PC-9 (cell line): ENCODE measurements at places on chromosomes 2 and 18. TPM values are rescaled to one million over a fixed set of nuclear protein-coding genes. Genes with fewer than 3 reads are reported as not detected.

RSAD2 gene
- total RNA-seq = not detected in 2 replicates

ASB1 gene
- total RNA-seq = 56.7 and 64.6 TPM in 2 replicates

GPR39 gene
- 14.1 and 20.9 TPM in 2 replicates for total RNA-seq

CERKL gene
- total RNA-seq = 1.5 and 1.6 TPM in 2 replicates

GPR55 gene
- not detected in 2 replicates for total RNA-seq

CABLES1 gene
- total RNA-seq = 10.0 and 11.8 TPM in 2 replicates

GPBAR1 gene
- total RNA-seq = 0.20 and 0.22 TPM in 2 replicates

RTN4 gene
- total RNA-seq = 342 and 343 TPM in 2 replicates

DSEL gene
- total RNA-seq = 2.1 and 2.5 TPM in 2 replicates

MAP3K19 gene
- not detected in 2 replicates for total RNA-seq

SDC1 gene
- 114 and 128 TPM in 2 replicates for total RNA-seq

VWA3B gene
- total RNA-seq = not detected in 2 replicates

SCN3A gene
- total RNA-seq = not detected in 2 replicates

ILKAP gene
- 55.6 and 65.2 TPM in 2 replicates for total RNA-seq

LAMA3 gene
- 44.4 and 54.7 TPM in 2 replicates for total RNA-seq

SCN9A gene
- total RNA-seq = 3.4 and 5.2 TPM in 2 replicates

MROH2A gene
- 1.4 and 2.9 TPM in 2 replicates for total RNA-seq

TUBA4B gene
- not detected in 2 replicates for total RNA-seq

DSG4 gene
- total RNA-seq = not detected in 2 replicates

HMSD gene
- total RNA-seq = not detected in 2 replicates

MEX3C gene
- 21.1 and 26.2 TPM in 2 replicates for total RNA-seq

MYO3B gene
- total RNA-seq = 5.3 and 6.7 TPM in 2 replicates

UGGT1 gene
- total RNA-seq = 47.7 and 56.9 TPM in 2 replicates

ONECUT2 gene
- total RNA-seq = 0.35 and 0.40 TPM in 2 replicates

ANKRD30B gene
- total RNA-seq = not detected in 2 replicates

INO80D gene
- total RNA-seq = 7.1 and 12.4 TPM in 2 replicates

KCNIP3 gene
- 3.5 and 4.5 TPM in 2 replicates for total RNA-seq

PAX3 gene
- not detected in 2 replicates for total RNA-seq

CNDP1 gene
- total RNA-seq = not detected in 2 replicates

ALPI gene
- total RNA-seq = not detected in 2 replicates

BCL2 gene
- total RNA-seq = 2.0 TPM in 2 replicates

ADGRF3 gene
- total RNA-seq = 0.38 and 0.48 TPM in 2 replicates

IL36B gene
- not detected in 2 replicates for total RNA-seq

STEAP3 gene
- total RNA-seq = 23.0 and 26.3 TPM in 2 replicates

SCYGR6 gene
- not detected in 2 replicates for total RNA-seq

AGPS gene
- total RNA-seq = 101 and 107 TPM in 2 replicates

GALNT14 gene
- 2.4 and 3.1 TPM in 2 replicates for total RNA-seq
